Peyer's patch (tissue), 4 donors: ENCODE measurements at places on chromosomes 7 and 10. TPM values are rescaled to one million over a fixed set of nuclear protein-coding genes. Genes with fewer than 3 reads are reported as not detected.

GRCh38 chr10:72311667-72312066 lies 37.9 kb downstream of the DDIT4 start:
- no peak for DNase-seq

DNA sequence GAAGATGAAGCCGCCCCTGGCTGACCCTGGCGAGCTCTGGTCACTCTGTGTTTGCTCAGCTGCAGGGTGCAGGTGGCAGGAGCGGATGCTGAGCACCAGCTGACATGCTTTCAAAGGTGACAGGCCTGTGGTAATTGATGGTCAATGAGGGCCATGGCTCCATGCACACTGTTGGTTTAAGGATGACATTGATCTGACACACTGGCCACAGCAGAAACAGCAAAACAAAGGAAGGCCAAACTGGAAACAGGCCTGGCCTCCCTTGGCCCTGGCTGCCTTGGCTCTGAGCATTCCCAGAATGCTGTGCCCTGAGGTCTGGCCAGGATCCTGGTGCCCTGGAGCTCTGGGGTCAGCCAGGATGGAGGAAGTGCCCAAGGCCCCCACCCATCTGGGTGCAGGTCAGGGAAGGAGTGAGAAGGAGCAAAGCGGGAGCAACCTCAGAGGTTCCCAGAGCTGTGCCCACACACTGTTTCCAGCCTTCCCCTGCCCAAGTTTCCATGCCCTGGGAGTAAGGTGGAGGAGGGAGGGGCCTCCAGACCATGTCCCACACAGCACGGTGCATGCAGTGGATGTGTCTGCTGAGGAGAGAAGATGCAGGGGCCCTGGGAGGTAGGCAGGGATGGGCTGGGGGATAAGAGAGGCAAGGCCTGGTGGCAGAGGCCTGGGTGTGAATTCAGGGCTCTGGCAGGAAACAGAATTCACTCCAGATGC lies 302.2 kb downstream of the RPS24 start:
- peak; percentile 37 for DNase-seq

DNA sequence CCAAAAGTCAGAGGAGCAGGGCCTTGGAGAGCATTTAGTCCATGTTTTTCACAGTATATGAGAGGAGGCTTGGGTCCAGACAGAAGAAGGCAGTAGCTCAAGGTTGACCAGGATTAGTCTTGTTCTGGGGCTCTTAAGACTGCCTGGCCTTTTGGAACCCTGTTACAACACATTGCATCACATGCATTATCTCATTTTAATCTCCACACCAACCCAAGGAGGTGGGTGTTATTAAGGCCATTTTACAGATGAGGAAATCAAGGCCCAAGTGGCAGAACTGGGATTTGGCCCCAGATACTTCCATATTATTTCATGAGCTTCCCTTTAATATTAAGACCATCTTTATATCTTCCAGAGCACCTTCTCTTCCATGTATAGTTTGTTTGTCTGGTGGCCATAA lies 38.8 kb downstream of the RPS24 start:
- no peak for DNase-seq

GRCh38 chr10:74282848-74283210 lies 131.8 kb downstream of the ADK start:
- DNase-seq = no peak

GRCh38 chr7:11236680-11237079 lies 263.0 kb downstream of the PHF14 start:
- DNase-seq = no peak

Gene MEOX2
- 0.80 TPM for total RNA-seq

Gene CYP26A1
- total RNA-seq = not detected

Gene PROSER2
- total RNA-seq = 3.9 TPM
